H7 (cell line): ENCODE measurements at places on chromosomes 11 and 22. TPM values are rescaled to one million over a fixed set of nuclear protein-coding genes. Genes with fewer than 3 reads are reported as not detected.

Gene PHOX2A
- 2.5 and 2.8 TPM in 2 replicates for total RNA-seq

Gene OR4D9
- total RNA-seq = not detected in 2 replicates

Gene PYGM
- 2.9 and 6.4 TPM in 2 replicates for total RNA-seq

Gene ACRV1
- not detected in 2 replicates for total RNA-seq

Gene ELF5
- total RNA-seq = not detected in 2 replicates

- DNase-seq = no peak
Measured at GRCh38 chr22:31951194-31952093, 7.1 kb downstream of the YWHAH start.

DNA sequence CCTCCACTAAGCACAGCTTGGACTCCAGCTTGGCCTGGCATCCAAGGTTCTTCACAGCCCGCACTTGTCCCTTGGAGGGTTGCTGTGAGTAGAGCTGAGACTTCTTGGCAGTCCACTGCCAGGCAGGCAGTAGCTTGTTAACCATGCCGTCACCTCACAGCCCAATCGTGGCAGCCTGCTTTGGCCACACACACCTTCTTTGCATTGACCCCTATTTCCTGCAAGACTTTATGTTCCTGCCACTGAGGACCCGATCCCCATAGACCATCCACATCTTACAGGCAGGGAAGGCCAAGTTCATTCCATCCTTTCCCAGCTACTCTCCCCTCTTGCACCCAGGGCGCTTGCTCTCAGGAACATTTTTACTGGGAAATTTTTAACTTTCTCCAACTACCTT is 2.5 kb upstream of the PYGM start:
- DNase-seq = peak; percentile 64

GRCh38 chr11:2826679-2827056 is 58.9 kb downstream of the CDKN1C start:
- DNase-seq = no peak

GRCh38 chr22:19632668-19633148 is 81.6 kb upstream of the SEPTIN5 start:
- DNase-seq = peak; percentile 6

DNA sequence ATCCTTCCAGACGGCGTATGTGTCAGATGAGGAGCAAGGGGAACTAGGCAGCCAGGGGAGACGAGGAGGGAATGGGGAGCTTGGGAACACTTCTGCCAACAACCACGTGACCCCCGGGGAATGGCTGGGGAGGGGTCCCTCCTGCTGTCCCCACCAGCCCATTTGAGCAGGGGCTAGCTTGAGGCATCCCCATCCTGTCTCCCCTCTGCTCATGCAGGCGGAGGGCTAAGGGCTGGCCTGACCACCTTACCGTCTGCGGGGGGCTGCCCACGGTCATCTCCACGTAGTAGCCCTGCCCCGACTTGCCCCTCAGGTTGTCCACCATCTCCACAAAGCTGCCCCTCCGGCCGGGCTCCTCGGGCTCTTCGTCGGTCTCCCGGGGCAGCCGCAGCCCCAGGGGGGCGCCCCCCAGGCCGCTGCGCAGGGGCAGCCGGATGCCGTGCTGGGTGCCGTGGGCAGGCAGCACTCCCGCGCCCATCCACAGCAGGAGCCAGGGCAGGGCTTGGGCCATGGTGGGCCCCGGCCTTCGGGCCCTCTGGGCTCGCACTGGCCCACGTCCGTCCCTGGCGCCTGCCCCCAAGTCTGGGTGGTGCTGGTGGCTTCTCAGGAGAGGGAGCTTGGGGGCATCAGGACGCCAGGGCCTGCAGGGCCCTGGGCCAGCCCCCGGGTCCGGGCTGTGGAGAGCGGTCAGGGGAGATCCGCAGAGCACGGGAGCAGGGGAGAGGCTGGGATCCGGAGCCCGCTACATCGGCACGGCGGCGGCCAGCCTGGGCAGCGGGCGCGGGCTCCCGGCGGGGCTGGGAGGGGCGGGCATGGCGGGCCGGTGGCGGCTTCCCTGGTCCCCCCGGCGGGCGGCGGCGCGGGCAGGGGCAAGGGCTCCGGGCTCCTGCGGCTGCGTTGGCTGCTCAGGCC is 515 bp downstream of the BACE1 start:
- DNase-seq = no peak

DNA sequence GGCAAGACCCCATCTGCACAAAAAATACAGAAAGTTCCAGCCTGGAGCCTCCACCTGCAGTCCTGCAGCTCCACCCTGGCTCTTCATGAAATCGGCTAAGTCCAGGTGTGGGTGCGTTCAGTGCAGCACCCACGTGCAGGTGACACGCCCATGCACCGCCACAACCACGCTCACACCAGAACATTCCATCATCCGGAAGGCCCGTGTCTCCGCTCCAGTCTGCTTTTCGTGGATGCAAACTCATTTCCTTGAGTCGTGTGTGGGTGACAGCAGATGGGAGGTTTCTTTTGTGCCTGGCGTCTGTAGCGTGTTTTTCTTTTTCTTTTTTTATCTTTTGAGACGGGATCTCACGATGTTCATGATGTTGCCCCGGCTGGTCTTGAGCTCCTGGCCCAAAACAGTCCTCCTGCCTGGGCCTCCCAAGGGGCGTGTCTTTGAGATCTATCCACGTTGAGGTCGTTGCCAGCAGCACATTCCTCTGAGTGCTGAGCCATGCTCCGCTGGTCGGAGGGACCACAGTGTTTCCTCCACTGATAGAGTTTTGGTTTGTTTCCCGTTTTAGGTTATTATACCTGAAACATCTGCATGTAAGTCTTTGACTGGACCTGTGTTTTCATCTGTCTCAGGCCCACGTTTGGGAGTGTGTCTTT is 7.2 kb downstream of the PTDSS2 start:
- DNase-seq = no peak
